Activated naive CD8-positive, alpha-beta T cell treated with anti-CD3 and anti-CD28 coated beads for 36 hours (primary cell): ENCODE measurements at places on chromosomes 2 and 18.

GRCh38 chr18:7259475-7259874 lies 28.6 kb downstream of the LRRC30 start:
- no peak for DNase-seq
- H3K4me1 ChIP-seq, result no peaks in the 10 kb centered on the region
- no peak overlapping the region for H3K4me3 ChIP-seq
- no peak overlapping the region for H3K27ac ChIP-seq
- H3K27me3 ChIP-seq, result no peaks in the 10 kb centered on the region

DNA sequence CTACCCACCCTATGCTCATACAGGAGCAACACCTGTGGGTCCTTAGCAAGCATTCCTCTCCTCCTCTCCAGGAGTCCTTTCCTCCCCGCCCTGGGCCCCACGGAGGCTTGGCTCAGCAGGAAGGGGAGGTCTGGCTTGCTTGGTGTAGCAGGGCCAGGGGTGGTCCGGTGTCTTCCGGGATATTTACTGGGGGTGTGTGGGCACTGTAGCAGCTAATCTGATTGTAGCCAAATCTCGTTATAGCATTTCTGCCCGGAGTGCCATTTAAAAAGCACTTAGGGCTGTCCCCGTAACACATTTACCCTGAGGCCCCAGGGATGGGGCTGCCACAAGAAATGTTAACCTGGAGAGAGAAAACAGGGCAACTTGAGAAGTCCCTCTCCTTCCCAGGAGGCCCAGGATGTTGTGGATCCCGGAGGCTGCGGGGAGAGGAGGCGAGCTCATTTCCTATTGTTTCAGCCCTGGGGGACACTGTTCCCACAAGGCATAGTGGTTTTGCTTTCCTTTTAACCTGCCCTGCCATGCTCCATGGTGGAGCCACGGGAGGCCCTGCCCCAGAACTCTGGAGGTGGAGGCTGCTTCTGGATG lies 134.5 kb downstream of the CLIP4 start:
- H3K27me3 ChIP-seq, result no peaks in the 10 kb centered on the region
- no peaks in the 10 kb centered on the region for H3K36me3 ChIP-seq
- H3K4me3 ChIP-seq, result no peak overlapping the region
- no peak for DNase-seq
- H3K4me1 ChIP-seq, result no peaks in the 10 kb centered on the region
- no peak overlapping the region for H3K27ac ChIP-seq

DNA sequence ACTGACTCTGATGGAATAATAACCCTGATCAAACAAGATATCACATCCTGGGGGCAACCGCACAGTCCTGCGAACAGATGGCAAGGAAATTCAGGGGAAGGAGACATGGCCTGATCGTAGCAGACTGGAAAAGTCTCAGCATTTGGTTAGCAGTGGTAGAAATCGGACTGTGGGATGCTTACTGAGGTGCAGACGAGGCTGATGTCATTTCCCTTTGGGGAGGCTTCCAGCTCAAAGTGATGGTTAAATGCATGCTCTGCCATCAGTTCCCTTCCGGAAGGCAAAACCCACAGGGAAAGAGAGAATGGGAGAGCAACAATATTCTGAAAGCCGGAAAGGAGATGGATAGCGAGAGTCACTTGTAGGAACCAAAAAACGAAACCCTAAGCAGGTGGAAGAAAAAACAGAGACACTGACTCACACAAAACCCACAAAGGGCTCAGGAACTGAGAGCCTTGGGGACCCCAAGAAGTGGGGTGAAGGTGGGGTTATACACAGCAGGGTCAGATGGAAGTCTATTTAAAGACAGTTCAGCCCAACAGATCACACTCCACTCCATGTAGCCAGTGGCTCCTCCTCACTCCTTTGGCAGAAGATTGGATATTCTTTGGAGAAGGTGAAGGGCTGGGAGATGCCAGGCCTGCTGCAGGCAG lies 93.1 kb downstream of the INPP5D start:
- H3K36me3 ChIP-seq, result peaks cover 21% of the 10 kb centered on the region
- H3K4me3 ChIP-seq, result no peak overlapping the region
- DNase-seq, result no peak

GRCh38 chr18:33558529-33558928 lies 19.5 kb upstream of the ASXL3 start:
- DNase-seq, result no peak
- H3K27ac ChIP-seq, result no peak overlapping the region
- no peak overlapping the region for H3K4me3 ChIP-seq
- H3K36me3 ChIP-seq, result no peaks in the 10 kb centered on the region

DNA sequence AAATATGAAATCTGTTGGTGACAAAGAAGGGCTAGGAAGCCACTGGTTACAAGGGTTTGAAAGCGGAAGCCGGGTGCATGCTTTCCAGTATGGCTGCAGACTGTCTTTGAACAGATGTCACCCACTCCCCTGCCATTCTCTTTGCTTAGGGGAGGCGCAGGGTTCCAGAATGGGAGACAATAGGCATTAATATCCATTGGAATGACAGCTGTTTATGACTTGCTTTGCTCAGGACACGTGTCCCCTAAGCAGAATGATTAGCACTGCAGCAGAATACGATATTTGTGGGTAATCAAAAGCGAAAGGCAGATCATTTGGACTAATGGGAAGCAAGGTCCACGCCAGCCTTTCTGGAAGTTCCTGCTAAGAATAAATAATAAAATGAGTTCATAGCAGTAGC lies 25.8 kb upstream of the NRP2 start:
- H3K27me3 ChIP-seq, result no peaks in the 10 kb centered on the region
- H3K36me3 ChIP-seq, result no peaks in the 10 kb centered on the region
- H3K27ac ChIP-seq, result no peak overlapping the region
- H3K4me3 ChIP-seq, result no peak overlapping the region

- DNase-seq, result no peak
- no peaks in the 10 kb centered on the region for H3K36me3 ChIP-seq
Observed at GRCh38 chr2:38260469-38260868, 116.6 kb downstream of the ATL2 start.
